Aorta (tissue), 5 donors: ENCODE measurements at places on chromosomes 4 and X. TPM values are rescaled to one million over a fixed set of nuclear protein-coding genes. Genes with fewer than 3 reads are reported as not detected.
A peak's percentile ranks its signal among the peaks of the same experiment; 100 is the strongest.

GRCh38 chrX:149759824-149760223 lies 14.0 kb upstream of the HSFX1 start:
- peak; percentile 54 for DNase-seq
- H3K27ac ChIP-seq: no peak overlapping the region
- H3K4me3 ChIP-seq: no peak overlapping the region
- H3K36me3 ChIP-seq: no peaks in the 10 kb centered on the region
- no peaks in the 10 kb centered on the region for H3K4me1 ChIP-seq

NKX3-2 gene
- total RNA-seq: 0.18 TPM

HTN1 gene
- not detected for total RNA-seq

GRCh38 chrX:119809185-119809666 lies 17.8 kb upstream of the RPL39 start:
- H3K4me1 ChIP-seq: no peaks in the 10 kb centered on the region
- no peaks in the 10 kb centered on the region for H3K36me3 ChIP-seq
- H3K27ac ChIP-seq: no peak overlapping the region

GRCh38 chr4:107196312-107196711 lies 160.2 kb upstream of the DKK2 start:
- no peak overlapping the region for H3K27ac ChIP-seq
- no peaks in the 10 kb centered on the region for H3K27me3 ChIP-seq
- no peak overlapping the region for H3K4me3 ChIP-seq
- no peak for DNase-seq

DNA sequence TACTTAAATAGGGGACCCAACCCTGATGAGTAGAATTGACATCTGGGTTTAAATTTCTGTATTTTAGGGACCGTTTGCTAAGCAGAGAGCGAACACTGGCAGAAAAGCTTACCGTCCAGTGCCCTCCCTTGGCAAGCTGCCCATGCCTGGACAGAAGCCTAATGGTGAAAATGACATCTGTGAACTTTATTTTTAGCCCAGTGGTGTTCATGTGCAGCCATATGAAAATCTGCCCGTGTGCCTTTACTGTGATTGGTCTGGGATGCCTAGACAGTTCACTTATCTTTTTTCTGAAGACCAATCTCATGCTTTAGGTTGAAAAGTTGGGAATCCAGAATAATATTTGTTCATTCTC lies 1.1 kb downstream of the STBD1 start:
- no peaks in the 10 kb centered on the region for H3K27me3 ChIP-seq
- no peak overlapping the region for H3K27ac ChIP-seq

HPGD gene
- 5.2 TPM for total RNA-seq

HNRNPD gene
- total RNA-seq: 146 TPM

GRCh38 chr4:40648742-40649281 lies 19.1 kb upstream of the RBM47 start:
- H3K27me3 ChIP-seq: no peaks in the 10 kb centered on the region
- no peak overlapping the region for H3K27ac ChIP-seq
- no peaks in the 10 kb centered on the region for H3K36me3 ChIP-seq
- no peak overlapping the region for H3K4me3 ChIP-seq

ETDA gene
- not detected for total RNA-seq

GYPA gene
- total RNA-seq: 0.99 TPM

- H3K27me3 ChIP-seq: no peaks in the 10 kb centered on the region
- H3K4me1 ChIP-seq: no peaks in the 10 kb centered on the region
- H3K36me3 ChIP-seq: no peaks in the 10 kb centered on the region
Observed at GRCh38 chr4:71231129-71232055, 107.4 kb upstream of the SLC4A4 start.

GRCh38 chr4:81359207-81359606 lies 112.5 kb downstream of the RASGEF1B start:
- H3K4me3 ChIP-seq: no peak overlapping the region
- H3K27ac ChIP-seq: no peak overlapping the region
- DNase-seq: no peak
- no peaks in the 10 kb centered on the region for H3K4me1 ChIP-seq
- H3K27me3 ChIP-seq: no peaks in the 10 kb centered on the region

NLGN3 gene
- total RNA-seq: 4.5 TPM

DNA sequence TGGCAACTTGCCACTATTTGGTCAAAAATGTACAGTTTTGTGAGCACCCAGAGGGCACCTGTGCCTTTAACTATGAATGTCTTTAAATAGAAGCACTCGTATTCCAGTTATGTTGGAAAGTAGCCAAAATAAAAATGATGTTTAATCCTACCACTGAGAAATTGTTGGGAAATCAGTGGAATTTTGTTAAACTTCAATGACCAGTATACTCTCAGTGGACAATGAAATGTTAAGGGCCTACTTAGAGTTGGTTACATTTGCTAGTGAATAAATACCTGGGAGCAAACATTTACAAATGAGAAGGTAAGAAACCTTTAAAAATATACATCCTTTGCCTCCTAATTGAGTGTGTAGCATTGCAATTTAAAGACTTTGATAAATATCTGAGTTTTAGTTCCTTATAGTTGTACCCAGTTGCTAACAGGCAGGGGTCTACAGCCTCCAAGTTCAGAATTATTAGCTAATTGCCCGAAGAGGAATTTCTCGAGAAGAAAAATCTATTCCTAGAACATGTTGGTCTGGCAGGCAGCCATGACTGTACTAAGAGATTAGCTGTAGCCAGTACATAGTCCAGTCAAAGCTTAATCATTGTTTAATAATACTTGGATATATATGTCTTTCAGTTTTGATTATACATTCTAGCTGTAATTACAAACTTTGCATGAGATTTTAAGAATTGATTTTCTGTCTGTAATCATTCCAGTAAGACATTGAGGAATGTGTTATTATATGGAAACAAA lies 93.2 kb downstream of the IL1RAPL2 start:
- peak; percentile 43 for DNase-seq
- H3K4me1 ChIP-seq: no peaks in the 10 kb centered on the region
- H3K36me3 ChIP-seq: no peaks in the 10 kb centered on the region
- no peak overlapping the region for H3K27ac ChIP-seq
- no peak overlapping the region for H3K4me3 ChIP-seq
- no peaks in the 10 kb centered on the region for H3K27me3 ChIP-seq
